ENCODE measurements at places on chromosomes 4 and X.

DNA sequence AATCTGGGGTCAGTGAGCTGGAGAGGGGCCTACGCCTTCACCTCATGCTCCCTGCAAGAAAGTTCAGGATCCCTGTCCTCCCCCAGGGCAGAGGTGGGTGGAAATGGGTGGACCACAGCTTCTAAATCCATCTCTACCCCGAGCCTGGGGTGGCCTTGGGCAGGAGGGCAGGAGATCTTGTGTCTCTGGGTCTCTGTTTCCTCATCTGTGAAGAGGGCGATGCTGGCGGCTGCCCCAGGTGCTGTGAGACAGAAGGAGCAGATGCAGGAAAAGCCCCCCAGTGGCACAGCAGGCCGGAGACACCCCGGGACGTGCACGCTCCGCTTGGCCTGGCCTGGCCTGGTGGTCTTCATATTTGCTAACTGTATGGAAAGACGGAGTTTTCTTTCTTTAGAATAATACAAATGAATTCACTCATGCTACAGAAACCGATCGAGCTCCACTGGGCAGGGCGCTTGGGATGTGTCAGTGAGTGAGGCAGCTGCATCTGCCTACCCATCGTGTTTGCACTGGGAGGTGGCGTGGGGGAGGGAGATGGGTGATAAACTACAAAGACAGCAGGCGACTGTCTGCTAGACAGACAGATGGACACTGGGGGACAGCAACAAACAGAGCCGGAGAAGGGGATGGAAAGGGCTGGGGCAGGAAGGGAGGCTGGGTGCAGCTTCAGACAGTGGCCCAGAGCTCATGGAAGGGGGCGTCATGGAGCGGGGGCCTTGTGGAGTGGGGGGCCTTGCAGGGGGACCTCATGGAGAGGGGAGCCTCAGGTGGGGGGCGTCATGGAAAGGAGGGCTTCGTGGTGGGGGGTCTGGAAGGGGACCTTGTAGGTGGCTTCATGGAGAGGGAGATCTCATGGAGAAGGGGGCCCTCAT is 136.2 kb downstream of the CPZ start:
- DNase-seq: no peak

GRCh38 chr4:87060957-87061356 is 126.1 kb downstream of the AFF1 start:
- DNase-seq: no peak

- DNase-seq: no peak
Observed at GRCh38 chrX:32533848-32534247, 677.5 kb downstream of the DMD start.

DNA sequence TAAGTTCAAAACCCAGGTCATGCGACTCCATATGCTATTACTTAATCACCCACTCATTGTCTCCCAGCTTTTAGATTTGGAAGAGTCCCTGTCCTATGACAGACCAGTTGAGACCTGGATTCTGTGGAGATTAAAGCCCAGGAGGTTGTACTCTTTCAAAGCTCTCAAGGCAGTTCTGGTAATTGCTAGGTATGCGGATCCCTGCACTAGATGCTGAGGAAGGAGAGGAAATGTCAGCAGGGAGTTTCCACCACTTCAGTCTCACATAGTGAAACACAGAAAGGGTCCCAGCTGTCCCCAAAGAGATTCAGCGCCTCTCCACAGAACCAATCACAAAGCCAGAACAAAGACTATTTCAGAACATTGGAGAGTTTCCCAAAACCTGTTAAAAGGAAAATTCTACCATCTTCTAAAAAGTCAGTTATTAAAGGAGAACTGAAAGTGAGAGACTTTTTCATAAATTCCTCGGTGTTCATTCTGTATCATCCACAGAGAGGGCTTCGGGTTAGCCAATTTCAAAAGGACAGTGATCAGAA is 53.4 kb downstream of the IRF2 start:
- no peak for DNase-seq

- no peak for DNase-seq
Observed at GRCh38 chr4:19286924-19287323, 964.8 kb upstream of the SLIT2 start.

DNA sequence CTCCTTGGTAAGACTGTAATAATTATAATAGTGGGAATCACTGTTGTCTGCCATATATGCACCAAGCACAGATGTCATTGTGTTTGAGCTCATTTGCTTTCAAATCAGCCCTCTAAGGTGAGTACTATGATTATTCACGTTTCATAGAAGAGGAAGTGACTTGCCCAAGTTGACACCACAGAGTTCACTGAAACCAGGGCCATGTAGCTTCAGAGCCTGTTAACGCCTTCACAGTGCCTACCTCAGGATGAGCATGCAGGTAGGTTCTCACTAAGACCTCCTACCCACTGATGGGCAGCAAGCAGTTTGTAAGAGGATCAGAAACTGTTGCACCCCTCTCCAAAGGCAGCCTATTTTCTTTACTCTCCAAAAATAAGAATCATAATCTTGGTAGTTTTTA is 27.4 kb downstream of the TMPRSS11A start:
- no peak for DNase-seq

DNA sequence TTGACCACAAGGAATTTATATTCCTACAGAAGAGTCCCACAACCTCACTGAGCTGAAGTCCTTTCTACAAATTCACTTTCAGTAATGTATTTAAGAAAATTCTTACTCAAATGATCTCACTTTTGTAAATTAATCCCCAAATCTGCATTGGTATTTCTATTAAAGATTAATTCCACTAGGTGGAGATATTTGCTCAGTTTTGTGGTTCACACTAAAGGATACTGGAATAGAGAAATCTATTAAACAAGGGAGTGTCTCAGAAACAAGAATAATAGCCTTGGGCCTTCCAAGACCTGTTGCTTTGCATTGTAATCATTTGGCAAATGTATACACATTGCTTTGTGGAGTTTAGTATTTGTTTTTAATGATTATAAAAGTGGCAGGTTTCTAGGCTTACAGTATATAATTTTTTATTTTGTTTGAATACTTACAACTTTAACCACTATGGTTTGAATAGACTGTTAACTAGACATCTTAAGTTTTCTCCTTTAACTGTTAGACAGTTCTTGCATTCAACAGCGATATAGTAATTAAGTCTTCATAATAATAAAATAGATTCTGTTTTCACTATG is 25.9 kb downstream of the CFAP299 start:
- no peak for DNase-seq

DNA sequence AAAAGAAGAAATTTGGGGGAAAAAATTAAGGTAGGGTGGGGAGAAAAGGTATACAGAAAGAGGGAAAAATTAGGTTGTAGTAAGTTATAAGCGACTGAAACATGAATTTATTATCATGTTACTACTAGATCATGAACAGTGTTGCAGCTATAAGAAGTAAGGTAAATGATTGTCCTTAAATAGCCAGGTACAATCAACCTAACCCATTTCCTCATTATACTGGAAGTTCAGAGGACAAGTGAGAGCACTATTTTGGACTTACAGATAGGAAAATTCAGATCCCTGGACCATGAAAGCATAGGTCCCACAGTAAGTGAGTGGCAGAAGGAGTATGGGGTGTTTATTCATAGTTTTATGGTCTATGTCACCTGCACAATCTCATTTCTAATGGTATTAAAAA is 23.5 kb downstream of the PIR start:
- no peak for DNase-seq

DNA sequence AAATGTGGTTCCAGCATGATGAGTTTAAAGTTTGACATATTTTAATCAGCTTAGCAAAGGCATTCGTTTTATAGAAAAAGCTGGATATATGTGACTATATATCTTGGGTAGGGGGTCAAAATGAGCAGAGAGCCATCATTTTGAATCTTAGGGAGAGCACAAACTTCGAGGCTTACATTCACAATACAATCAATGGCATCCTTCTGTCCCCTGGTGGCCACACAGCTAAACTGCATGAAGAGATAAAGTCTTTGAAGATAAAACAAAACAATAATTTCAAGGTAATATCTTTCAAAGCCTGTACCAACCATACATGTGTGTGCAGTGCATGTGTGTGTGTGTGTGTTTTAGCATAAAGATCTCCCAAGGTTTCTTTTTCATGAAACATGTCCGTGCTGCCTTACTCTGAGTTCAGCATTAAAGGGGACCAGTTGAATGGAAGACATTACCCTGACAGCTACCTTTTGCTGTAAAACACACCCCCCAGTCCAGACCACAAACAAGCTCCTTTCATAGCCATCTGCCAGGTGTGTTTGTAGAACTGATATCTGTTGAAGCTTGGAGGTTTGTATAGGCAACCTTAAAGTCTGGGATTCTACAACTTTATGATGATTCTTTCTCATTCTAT is 22.0 kb downstream of the DYNLT3 start:
- peak; percentile 62 for DNase-seq

DNA sequence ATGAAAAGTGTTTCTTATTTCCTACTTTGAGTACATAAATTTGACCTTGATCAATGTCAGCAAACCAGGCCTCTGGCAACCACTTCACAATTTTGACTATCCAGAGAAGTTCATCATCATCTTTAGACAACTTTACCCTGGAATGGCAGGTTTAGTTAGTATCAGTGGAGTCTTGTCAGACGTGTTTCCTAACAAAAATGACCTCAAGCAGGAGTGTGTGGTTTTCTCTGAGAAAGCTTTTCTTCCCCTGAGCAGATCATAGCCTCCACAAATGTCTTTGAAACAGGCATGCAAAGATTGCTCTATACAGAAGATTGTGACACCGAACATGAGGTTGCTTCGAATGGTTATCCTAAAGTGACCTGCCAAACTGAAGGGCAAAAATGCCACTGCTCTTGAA is 642.3 kb downstream of the RPA4 start:
- DNase-seq: no peak

GRCh38 chr4:150583287-150584110 is 1.5 kb downstream of the MAB21L2 start:
- no peak for DNase-seq

DNA sequence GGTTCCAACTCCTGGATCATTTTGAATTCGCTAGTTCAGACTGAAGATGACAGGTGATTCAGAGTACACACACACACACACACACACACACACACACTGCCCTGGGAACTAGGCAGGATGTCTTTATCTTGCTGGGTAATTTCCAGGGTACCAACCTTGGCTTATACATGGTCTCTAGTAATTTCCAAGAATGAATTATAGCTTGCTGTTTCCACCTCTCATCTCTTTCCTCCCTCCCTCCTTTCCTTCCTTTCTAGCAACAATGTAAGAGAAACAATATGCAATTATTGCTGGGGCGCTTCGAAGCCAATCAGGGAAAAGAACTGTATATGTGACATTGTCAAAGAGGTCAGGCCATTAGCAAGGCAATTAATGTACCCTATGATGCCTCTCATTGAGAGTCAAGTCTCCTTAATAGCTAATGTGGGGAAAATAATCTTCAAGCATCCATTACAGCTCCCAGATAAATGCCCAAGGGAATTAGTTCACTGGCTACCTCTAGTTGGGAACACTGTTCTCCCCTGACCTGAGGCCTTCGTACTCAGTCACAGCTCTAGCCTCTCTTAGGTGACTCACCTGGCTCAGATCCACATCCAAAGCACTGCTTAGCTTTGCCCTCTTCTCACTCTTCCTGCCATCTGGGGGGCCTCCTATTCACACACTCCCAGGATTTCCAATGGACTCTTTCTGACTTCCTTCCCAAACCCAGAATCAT is 311.5 kb downstream of the PPP1R2C start:
- no peak for DNase-seq

- no peak for DNase-seq
Observed at GRCh38 chr4:85722807-85723206, 247.9 kb downstream of the ARHGAP24 start.

GRCh38 chrX:110258552-110258951 is 59.3 kb downstream of the AMMECR1 start:
- no peak for DNase-seq

DNA sequence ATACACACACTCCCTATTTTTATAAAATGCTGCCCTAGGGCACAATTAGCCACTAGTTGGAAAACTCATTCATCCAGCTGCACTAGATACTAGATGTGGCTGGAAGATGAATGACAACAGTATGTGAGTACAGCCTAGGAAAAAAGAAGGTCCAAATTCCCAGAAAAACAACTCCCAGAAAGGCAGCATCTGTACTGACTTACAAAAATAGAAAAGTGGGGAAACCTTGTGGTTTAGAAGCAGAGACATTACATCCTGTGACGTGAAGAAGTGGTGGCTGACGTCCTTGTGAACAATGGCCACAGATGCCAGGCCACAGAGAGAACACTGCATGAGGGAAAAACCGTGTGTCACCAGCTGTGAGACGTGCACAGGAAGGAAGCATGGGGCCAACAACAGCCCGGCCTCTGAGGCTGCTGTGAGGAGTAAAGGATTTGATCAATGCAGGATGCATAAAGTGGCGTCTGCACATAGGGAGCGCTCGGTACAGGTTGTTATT is 81.2 kb downstream of the SPRY1 start:
- no peak for DNase-seq

DNA sequence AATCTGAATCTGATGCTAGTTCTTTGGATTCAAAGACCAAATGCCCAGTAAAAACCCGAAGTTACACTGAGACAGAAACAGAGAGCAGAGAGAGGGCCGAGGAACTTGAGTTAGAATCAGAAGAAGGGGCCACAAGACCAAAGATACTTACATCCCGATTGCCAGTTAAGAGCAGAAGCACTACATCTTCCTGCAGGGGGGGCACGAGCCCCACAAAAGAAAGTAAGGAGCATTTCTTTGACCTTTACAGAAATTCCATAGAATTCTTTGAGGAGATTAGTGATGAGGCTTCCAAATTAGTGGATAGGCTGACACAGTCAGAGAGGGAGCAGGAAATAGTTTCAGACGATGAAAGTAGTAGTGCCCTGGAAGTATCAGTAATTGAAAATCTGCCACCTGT is 309.3 kb downstream of the ANK2 start:
- no peak for DNase-seq

GRCh38 chr4:159269956-159270355 is 167.1 kb downstream of the RAPGEF2 start:
- DNase-seq: no peak

- no peak for DNase-seq
Observed at GRCh38 chr4:58175024-58175423, 1064.8 kb upstream of the IGFBP7 start.

- no peak for DNase-seq
Observed at GRCh38 chrX:123743312-123743711, 10.5 kb upstream of the THOC2 start.

DNA sequence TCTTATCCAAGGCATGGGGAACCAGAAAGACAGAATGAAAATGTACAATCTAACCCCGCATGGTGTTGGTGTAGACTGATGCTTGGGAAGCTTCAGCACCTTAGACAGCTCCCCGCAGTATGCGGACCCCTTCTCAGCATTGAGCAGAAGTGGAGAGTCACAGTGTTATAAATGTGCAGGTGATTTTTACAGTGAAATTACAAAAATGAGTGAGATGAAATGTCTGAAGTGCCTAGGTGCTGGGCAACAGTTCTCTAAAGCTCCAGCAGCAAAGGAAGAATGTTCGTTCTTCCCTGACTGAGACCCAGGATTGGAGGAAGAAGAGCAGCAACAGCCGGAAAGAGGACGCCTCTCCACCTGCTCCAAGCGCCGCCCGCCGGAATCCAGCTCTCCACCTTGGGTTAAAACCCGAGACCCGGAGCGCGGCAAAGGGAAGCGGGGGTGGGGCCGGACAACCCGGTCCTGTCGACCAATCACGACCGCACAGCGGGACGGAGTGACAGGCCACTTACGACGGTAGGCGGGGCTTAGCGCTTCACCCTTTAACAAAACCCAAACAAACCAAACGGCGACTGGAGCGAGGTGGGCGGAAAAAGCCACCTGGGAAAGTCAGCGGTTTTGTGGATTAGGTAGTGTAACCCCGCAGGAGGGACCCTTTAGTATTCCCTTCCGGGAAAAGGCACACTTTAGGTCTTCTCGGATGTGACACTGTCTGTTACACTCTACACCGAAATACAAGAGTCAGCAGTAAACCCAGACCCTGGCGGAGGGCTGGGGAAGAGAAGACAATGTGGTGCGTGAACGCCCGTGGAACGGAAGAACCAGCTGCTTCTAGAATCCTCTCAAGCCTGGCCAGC is at the start of gene GLRA3:
GLRA3 (minus strand) TSS at position 403 of the 857 bp plus-strand sequence. CDS start 436 bp downstream, outside the sequence.
- peak; percentile 36 for DNase-seq

- DNase-seq: peak; percentile 19
Observed at GRCh38 chr4:85084371-85085094, 118.0 kb upstream of the WDFY3 start.

All from amygdala (tissue), 56 donors.